NCI-H774 (cell line): ENCODE measurements at places on chromosomes 6 and 20.

GRCh38 chr6:95232446-95232845 is 344.9 kb upstream of the MANEA start:
- no peak for DNase-seq

- DNase-seq = no peak
Observed at GRCh38 chr6:71153755-71154325, 134.8 kb upstream of the OGFRL1 start.

- DNase-seq = no peak
Observed at GRCh38 chr6:26318459-26319404, 46.3 kb upstream of the BTN3A2 start.

GRCh38 chr6:111804627-111805235 is 68.5 kb downstream of the FYN start:
- DNase-seq = no peak

DNA sequence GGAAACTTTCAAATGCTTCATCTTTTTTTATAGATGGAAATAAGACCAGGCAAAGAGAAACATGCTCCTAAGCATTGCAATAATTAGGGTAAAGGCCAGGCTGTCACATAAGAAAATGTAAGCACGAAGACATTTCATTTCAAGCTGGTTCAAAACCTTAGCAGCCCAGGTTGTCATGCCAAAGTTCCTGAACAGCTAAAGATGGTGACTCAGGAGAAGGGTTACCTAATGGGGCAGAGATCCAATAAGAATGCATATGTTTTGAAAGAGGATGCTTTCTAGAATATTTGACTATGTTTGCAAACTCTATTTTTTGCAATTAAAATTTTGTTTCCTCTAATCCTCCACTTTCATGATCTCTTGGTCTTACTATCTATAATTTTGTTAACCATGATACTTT is 65.6 kb upstream of the PHACTR2 start:
- no peak for DNase-seq

DNA sequence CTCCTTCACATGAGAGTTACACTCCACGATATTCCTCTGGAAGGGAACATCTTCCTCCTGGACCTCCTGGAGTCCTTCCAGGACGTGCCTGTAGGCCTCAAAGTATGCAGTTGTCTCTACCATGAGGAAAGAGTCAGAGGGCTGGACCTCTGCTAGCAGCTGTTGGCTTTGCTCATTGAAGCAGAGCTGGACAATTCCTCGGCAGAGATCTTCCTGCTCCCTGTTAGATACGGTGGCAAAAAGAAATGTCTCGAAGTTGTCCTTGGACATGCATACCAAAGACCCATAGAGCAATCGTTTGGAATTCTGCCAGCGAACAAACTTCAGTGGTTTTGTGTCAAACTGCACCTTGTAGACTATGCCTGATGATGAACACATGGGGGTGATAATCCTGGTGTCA is 7.7 kb downstream of the ZNFX1 start:
- DNase-seq = no peak

GRCh38 chr20:5642155-5642981 is 107.8 kb upstream of the SHLD1 start:
- DNase-seq = no peak

DNA sequence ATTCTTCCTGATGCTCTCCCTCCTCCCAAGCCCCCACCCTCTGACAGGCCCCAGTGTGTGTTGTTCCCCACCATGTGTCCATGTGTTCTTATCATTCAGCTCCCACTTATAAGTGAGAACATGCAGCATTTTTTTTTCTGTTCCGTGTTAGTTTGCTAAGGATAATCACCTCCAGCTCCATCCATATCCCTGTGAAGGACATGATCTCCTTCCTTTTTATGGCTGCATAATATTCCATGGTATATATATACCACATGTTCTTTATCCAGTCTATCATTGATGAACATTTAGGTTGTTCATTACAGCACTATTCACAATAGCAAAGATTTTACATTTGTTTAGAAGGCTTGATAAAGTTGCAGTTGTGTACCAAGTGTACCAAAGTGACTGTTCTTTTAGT is 57.9 kb downstream of the KCNS1 start:
- DNase-seq = no peak

DNA sequence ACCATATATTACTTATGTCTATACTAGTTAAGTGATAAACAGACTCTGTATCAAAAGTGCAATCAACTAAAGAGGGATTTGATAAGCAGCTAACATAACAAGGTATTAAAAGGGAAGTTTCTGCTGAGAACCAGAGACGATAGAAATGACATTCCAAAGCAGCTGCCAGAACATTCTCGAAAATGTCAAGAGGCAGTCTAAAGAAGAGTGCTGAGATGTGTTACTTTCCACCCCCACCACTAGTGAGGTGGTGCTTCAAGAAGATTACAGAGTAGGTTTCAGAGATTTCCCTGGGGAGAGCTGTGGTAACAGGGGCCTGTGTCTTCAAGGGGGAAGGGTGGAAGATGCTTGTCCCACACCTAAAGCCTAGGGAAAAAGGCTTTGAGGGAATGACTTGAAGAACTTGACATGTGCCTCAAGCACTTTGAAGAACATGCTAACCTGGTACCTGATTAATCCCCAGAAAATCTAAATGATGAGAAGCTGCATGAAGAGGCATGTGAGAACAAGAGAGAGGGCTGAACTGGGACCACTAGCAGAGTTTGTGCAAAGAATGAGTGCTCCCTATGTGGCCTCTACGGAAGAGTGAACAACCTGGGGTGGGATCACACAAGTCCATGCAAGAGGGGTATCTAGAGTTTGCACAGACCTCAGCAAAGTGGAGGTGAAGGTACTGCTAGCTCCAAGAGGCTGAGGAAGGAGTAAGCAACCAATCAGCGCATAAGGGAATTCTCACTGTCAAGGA is 5.0 kb downstream of the FAM184A start:
- DNase-seq = no peak

DNA sequence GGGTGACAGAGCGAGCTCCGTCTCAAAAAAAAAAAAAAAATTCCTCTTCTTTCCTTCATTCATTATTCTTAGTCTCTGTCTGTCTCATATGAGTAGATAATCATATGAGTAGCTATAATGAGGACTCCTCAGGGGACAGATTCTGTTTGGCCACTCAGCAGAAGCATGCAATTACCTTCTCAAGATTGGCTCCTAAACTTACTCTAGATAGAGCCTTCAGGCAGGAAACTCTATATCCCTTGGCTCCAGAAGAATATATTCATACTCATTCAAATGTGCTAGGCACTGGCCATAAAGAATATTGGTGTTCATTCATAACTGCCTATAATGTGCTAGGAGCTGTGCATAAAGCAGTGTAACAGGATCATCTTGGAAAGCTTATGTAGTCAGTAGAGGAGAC is 2.2 kb upstream of the ACAT2 start:
- DNase-seq = no peak

DNA sequence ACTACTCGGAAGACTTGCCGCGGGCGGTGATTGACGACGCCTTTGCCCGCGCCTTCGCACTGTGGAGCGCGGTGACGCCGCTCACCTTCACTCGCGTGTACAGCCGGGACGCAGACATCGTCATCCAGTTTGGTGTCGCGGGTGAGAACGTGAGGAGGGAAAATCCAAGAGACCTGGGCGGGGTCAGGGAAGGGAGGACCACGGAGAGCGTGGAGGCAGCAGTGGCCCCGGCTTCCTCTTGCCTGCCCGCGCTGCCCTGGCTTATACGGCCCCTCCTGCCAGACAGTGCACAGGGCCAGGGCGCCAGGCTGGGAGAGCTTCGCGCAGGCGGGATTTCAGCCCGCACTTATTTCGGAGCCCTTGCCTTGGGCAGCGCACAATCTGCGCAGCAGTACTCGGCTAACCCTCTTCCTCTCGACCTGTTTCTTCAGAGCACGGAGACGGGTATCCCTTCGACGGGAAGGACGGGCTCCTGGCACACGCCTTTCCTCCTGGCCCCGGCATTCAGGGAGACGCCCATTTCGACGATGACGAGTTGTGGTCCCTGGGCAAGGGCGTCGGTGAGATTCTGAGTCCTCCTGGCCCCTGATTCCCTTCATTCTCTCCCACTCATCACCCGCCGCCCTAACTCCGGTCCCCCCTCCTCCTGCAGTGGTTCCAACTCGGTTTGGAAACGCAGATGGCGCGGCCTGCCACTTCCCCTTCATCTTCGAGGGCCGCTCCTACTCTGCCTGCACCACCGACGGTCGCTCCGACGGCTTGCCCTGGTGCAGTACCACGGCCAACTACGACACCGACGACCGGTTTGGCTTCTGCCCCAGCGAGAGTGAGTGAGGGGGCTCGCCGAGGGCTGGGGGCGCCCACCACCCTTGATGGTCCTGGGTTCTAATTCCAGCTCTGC is 2.0 kb downstream of the MMP9 start:
- DNase-seq = no peak

DNA sequence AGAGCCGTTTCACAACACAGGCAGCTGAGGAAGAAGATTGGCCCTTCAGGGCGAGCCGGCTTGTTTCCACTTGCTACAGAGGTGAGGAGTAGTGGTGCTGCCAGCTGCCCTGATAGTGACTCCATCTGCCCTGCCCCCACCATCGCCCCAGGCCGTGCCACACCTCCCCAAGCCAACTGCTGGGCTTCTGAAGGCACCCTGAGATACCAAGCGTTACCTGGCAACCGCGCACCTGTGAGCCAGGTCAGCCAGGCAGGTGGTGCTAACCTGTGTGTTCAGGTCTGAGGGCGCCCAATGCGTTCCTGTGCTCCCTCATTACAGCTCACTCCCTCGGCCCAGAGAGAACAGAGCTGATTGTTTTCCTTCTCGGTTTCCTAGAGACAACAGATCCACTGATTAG is 299.1 kb upstream of the ID4 start:
- peak; percentile 96 for DNase-seq
